ENCODE measurements at places on chromosomes 1 and 21. TPM values are rescaled to one million over a fixed set of nuclear protein-coding genes. Genes with fewer than 3 reads are reported as not detected.

- H3K4me1 ChIP-seq = no peaks in the 10 kb centered on the region
- H3K36me3 ChIP-seq = no peaks in the 10 kb centered on the region
- no peak overlapping the region for H3K4me3 ChIP-seq
- peaks cover 26% of the 10 kb centered on the region for H3K27me3 ChIP-seq
- no peak for DNase-seq
- no peak overlapping the region for H3K27ac ChIP-seq
These were observed 203.0 kb downstream of the SLC35F3 start for GRCh38 chr1:234107416-234108021.

DNA sequence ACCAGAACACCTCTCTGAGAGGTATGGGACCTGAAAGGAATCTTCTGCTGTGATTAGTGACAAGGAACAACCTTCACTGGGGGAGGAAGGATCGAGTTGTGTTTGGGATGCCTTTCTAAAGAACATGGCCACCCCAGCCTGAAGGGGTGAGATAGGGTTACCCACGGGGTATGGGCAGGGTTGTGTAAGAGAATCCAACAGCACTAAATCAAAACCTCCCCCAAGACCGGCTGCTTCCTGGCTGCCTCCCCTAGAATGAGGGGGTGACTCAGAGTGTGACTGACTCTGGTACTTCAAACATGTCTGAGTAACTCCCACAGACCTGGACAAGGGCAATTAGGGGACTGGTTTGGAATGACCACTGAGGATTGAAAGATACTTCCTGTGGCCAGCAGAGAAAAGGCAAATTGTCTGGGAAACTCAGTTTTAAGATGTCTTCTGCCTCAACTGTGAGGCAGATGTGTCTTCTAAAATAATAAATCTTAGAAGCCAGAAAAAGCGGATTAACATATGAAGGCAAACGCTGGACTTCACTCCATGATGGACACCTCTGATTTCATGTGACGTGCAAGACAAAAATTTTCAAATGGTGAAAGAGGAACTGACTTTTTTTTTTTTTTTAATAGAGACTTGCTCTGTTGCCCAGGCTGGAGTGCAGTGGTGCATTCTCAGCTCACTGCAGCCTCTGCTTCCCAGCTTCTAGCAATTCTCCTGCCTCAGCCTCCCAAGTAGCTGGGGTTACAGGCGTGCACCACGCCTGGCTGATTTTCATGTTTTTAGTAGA is 6.7 kb upstream of the PTPN14 start:
- no peaks in the 10 kb centered on the region for H3K36me3 ChIP-seq
- H3K27me3 ChIP-seq = peaks cover 52% of the 10 kb centered on the region
- no peak overlapping the region for H3K4me3 ChIP-seq
- no peak overlapping the region for H3K27ac ChIP-seq
- DNase-seq = no peak
- H3K4me1 ChIP-seq = no peaks in the 10 kb centered on the region

- peak overlapping the region; percentile 99 for H3K27ac ChIP-seq
- no peaks in the 10 kb centered on the region for H3K27me3 ChIP-seq
- no peak for DNase-seq
These were observed 19.3 kb upstream of the PTPRC start for GRCh38 chr1:198619375-198620140.

DNA sequence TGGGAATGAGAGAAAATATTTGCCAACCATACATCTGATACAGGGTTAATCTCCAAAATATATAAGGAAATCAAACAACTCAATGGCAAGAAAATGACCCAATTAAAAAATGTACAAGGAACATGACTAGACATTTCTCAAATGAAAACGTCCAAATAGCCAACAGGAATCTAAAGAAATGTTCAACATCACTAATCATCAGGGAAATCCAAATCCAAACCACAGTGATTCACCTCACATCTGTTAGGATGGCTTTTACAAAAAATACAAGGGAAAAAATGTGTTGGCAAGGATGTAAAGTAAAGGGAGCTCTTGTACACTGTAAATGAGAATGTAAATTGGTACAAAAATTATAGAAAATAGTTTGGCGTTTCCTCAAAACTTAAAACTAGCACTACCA is 54.7 kb upstream of the ZRANB2 start:
- H3K4me1 ChIP-seq = no peaks in the 10 kb centered on the region
- DNase-seq = no peak
- no peak overlapping the region for H3K4me3 ChIP-seq
- H3K27me3 ChIP-seq = no peaks in the 10 kb centered on the region

DNA sequence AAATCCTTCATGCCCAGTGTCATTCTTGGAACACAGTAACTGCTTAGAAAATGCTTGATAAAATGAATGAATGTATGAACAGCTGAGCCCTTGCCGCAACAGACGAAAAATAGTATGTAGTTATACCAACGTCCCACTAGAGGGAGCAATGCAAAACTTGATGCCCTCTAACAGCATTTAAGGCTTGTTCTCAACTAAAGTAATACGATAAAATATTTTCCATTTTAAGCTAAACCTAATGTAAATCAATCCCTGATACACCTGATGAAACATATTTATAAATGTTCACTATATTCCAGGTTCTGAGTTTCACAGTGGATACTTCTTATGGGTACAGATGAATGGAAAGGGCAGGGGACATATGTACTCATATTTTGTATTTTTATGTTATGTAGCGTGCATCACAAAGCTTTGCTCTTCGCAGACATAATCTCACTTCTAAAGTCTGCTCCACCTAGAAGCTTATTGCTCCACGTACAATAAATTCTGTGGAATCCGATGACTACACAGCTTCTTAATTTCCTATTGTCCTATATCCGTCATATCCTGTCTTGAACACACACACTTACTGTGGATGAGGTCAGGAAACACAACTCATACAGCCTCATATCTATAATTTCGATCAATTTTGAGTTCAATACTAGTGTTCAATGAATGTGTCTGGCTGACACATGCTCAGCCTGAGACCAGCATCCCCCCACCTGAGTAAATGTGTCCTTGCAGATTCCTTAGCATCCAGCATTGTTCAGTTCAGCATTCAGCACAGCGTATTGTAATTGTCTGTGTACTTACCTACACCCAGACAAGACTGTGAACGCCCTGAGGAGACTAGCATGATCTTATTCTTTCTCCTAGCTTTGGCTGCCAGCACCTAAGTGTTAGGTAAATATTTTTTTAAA is 4.4 kb upstream of the UTP25 start:
- DNase-seq = peak; percentile 50
- H3K4me3 ChIP-seq = no peak overlapping the region
- no peak overlapping the region for H3K27ac ChIP-seq
- H3K36me3 ChIP-seq = no peaks in the 10 kb centered on the region
- peaks cover 22% of the 10 kb centered on the region for H3K4me1 ChIP-seq

DNA sequence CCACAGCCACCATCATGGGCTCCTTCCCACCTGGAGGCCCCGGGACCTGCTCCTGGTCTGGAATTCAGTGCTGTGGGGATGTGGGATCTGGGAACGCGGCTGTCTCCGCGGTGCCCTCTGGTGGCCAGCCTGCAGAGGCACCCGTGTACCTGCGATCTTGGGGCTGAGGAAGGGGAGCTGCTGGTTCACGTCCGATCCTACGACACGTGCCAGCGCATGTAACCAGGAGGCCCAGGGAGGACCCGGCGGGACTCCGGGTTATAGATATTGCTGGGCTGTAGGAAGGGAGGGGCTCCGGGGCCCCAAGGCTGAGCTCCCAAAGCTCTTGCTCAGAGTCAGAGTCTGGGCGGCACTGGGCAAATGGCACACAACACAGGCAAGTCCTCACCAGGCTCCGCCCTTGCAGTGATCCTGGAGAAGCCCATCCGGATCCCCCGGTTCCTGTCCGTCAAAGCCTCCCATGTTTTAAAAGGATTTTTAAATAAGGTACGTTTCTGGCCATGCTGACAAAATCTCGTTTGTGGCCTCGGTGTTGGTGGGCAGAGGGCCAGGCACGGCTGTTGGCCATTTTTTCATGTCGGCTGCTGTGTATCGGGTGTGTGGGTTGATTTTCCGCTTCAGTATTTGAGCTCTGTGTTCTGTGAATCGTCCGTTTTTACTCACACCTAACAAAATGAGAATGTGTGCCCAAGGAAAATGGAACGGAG is 20.1 kb downstream of the FAAP20 start:
- H3K4me3 ChIP-seq = no peak overlapping the region
- no peak overlapping the region for H3K27ac ChIP-seq
- H3K36me3 ChIP-seq = no peaks in the 10 kb centered on the region
- no peaks in the 10 kb centered on the region for H3K4me1 ChIP-seq

DNA sequence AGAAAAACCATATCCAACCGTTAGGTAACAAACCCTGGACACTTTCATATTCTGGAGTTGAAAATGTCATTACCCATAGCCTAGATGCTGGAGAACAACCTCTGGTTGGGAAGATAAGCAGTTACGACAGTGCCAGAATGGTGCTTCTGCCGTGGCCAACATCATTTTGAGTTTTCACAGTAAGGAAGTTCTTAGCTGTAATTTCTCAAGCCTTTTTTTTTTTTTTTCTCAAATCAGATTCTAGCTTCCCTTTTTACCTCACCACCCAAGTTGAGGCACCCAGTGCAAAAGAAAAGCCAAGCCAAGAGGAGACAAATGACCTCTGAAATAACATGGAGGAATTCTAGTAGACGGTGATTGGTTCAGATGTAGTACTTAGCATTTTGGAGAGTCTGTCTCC is 21.8 kb downstream of the PPT1 start:
- H3K4me3 ChIP-seq = no peak overlapping the region
- H3K36me3 ChIP-seq = peaks cover 63% of the 10 kb centered on the region
- peaks cover 3% of the 10 kb centered on the region for H3K4me1 ChIP-seq
- H3K27me3 ChIP-seq = no peaks in the 10 kb centered on the region
- no peak for DNase-seq

DNA sequence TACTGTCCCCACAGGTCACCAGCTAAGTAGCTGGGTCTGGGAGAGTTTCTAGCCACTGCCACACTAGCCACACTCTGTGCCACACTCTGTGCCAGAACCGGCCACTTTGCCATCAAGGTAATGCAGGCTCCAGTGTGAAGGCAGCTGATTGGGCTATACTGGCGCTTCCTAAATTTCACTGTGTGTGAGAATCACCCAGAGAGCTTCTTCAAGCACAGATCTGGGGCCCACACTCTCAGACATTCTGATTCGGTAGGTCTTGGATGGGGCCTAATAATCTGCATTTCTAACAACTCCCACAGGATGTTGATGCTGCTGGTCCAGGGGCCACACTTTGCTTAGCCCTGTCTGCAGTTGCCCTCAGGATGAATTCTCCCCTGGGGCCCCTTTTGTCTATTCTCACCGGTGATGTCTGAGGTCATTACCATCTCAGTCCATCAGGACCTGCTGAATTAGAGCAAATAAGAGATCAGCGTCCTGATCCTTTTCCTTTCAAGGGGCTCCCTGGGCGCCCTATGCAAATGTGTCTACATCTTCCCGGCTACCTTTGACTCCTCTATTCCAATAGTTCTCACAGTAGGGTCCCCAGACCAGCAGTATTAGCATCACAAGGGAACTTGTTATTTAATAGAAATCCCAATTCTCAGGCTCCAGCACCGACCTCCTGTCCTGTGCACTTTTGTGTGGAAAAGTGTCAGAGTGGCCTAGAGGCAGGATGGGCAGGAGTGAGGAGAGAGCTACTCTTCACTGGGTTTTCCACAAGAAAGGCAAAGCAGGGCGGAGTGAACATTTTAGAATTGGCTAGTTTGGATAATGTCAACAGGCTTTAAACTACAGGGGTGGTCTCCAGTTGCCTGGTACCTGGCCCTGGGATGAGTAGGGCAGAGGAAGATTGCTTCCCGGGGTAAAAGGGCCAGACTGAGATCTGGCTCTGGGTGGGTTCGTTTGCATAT is 24.7 kb upstream of the LRRN2 start:
- H3K36me3 ChIP-seq = no peaks in the 10 kb centered on the region
- no peak overlapping the region for H3K4me3 ChIP-seq
- H3K4me1 ChIP-seq = peaks cover 22% of the 10 kb centered on the region
- no peak for DNase-seq
- H3K27ac ChIP-seq = no peak overlapping the region
- peaks cover 16% of the 10 kb centered on the region for H3K27me3 ChIP-seq

DNA sequence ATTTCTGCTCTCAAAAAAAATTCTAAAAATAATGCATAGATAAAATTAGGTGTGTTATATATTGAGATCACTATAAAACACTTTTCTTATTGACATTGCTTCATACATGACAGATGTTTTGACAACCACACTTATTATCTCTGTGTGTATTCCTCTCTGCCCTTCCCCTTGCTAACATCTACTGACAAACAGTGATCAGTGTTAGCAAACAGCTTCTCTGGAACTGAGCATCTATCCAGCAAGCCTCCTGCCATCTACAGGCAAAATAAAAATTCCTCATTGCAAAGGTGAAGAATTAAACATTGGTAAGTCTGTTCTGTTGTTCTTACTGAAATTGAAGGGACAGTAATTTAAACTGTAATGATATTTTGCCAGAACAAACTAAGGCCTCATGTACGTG is 2153.9 kb downstream of the NCAM2 start:
- no peak for DNase-seq
- no peak overlapping the region for H3K4me3 ChIP-seq
- H3K27ac ChIP-seq = no peak overlapping the region
- H3K27me3 ChIP-seq = no peaks in the 10 kb centered on the region

GRCh38 chr1:213332491-213332890 is 281.4 kb downstream of the RPS6KC1 start:
- no peak for DNase-seq
- H3K36me3 ChIP-seq = no peaks in the 10 kb centered on the region
- H3K4me3 ChIP-seq = no peak overlapping the region
- no peaks in the 10 kb centered on the region for H3K4me1 ChIP-seq

DNA sequence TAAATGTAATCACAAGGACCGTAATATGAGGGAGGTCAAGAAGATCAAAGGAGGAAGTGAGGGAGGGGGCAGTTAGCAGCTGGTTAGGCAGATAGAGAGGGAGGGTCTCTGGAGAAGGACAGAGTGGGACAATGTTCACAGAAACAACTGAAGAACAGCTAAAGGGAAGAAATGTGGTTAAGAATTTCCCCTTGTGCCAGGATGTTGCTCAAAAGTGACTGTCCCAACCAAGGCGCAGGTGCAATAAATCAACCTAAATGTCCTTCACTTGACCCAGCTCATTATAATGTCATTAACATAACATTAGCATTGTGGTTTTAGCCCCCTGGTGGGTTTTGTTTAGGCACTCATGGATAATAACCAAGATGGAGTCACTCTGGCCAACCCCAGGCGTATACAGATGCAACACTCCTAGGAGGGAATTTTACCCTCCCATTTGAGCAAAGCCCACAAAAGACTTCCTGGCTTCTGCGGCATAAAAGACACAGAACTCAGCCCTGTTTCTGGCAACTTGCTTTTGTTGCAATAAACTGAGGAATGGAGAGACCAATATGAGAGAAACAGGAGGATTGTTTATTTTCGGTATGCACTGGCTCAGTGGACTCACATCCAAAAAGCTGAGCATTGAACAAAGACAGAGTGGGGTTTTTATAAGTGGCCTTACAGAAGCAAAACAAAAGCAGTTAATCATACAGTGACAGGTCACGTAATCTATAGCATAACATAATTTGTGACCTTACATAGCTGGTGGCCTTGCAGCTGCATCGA is 7.3 kb upstream of the CA6 start:
- no peak for DNase-seq
- peak overlapping the region; percentile 81 for H3K27ac ChIP-seq
- no peak overlapping the region for H3K4me3 ChIP-seq
- peaks cover 72% of the 10 kb centered on the region for H3K4me1 ChIP-seq
- no peaks in the 10 kb centered on the region for H3K27me3 ChIP-seq
- H3K36me3 ChIP-seq = peaks cover 60% of the 10 kb centered on the region

- no peak overlapping the region for H3K27ac ChIP-seq
- DNase-seq = no peak
- no peaks in the 10 kb centered on the region for H3K27me3 ChIP-seq
- no peak overlapping the region for H3K4me3 ChIP-seq
These were observed 158.5 kb downstream of the NFIA start for GRCh38 chr1:61240878-61241277.

The SAMD11 gene
- total RNA-seq = not detected

The GPR153 gene
- total RNA-seq = 1.0 TPM

Measured in activated CD8-positive, alpha-beta T cell treated with anti-CD3 and anti-CD28 coated beads, Interleukin-2, amount 10 ng/mL, durations not matched to agents 7 days and 5 days (primary cell).